ENCODE measurements at places on chromosomes 7 and 10.

DNA sequence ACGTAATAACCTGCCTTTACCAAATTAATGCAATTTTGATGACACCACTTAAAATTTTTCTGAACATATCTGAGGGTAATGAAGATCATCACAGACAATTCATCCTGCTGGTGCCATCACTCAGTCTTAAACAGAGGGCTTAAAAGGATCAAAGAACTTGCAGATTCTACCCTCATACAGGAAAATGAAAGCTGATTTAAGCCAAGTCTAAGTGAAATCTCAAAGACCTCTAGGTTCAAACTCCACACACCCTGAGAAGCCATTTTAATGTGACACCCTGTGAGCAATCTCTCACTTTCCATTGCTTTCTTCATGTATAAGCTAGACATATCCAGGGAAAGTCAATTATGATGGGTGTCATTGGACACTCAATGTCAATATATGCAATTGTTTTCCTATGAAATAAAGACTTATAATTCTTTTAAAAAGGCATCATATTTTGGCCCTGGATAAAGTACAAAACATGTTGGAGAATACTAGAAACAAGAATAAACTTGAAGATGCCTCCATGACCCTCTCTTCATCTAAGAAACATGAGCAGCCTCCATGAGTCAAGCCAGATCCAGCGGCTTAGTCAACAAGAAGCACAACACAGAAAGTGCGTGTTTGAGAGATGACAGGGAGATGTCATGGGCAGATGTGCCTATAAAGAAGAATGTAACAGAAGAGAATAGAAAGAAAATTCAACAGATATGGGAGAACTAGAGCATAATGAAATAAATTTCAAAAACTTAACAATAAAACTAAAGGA lies 291.9 kb downstream of the PARD3 start:
- DNase-seq = no peak

DNA sequence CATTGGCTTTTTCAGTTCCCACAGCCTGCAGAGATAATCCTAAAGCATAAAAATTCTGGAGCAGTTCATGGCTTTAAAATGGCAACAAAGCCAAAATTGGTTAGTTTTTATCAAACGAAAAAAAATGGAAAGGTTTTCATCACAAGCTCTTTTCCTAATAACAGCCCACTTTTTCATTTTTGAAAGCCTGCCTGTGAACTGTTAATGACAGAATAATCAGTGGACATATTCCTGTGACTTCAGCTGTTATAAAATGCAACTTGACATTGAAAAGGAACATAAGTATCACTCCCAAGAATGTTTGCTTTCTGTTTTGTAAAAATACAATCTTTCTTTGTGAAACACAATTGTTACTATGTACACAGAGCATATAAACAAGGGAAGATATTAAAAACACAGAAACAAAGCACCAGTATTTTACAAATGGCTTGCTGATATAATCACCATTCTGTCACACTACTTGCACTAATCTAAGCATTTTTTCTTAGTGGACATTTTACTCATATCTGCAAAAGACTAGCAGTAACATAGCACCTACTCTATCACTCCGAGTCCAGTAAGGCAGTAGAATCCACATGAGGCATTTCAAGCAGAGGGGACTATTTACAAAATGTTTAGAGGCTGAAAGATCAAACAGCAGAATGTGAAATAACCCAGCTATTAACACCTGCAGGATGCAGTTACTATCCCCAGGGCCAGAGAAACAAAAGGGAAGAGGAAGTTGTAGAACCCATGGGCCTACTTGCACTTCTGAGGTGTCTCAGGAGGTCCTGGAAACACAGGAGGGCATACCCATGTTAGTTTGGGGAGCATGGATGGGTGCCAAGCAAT lies 26.4 kb downstream of the MACC1 start:
- no peak for DNase-seq

GRCh38 chr7:134919240-134919641 lies 67.1 kb upstream of the AGBL3 start:
- no peak for DNase-seq

DNA sequence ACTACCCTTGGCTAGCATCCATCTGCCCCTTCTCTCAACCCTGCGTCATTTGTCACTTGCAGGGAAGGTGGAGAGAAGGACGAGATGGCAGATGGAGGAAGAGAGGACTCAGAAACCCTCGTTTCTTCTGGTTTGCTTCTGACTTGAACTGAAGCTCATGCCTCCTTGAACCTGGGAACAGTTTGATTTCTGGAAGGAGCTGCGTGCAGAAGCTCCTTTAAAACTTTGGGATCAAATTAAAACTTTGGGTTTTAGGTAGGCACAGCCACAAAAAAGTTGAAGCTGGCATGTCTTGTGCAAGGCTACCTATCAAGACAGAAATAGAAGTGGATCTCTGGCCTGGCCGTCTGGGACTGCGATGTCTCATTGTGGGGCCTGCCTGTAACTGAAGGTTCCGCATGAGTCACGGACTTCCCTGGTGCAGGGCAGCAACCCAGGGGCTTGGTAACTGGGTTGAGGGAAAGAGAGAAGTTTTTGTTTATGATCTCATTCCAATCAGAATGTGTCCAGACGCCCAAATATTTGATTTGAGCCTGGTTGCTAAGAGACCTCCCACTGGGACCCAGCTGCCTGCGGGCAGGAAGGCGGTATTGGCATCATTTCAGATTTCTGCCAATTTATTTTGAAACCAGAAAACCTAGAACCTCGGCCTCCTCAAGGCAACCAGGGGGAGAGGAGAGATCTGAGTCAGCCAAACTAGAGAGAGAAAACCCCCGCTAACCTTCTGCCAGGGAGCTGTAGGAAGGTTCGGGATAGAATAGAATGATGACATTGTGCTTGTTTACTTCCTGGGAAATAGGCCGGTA lies 15.8 kb upstream of the CAMK1D start:
- peak; percentile 59 for DNase-seq

GRCh38 chr7:116689790-116690259 lies 17.8 kb downstream of the MET start:
- no peak for DNase-seq

- DNase-seq = peak; percentile 23
Measured at GRCh38 chr10:72688208-72688651, 3.7 kb upstream of the MCU start.

DNA sequence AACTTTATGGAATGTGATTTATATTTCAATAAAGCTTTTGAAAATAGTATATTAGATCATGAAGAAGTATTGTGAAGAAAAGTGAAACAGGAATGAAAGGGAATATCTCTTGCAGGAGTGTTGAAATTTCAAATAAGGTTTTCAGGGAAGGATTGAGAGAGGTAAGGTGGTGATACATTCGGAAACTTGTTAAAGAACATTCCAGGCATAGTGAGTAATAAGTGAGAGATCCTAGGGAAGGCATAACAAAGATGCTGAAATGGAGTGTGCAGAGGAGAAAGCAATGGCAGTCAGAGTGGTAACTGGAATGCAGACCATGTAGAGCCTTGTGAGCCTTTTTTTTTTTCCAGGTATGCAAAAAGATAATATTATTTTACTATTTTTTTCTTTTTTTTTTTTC lies 4.1 kb downstream of the OR9A4 start:
- DNase-seq = no peak

Data from GM20000 (cell line).